ENCODE measurements at places on chromosomes 6 and 20.

DNA sequence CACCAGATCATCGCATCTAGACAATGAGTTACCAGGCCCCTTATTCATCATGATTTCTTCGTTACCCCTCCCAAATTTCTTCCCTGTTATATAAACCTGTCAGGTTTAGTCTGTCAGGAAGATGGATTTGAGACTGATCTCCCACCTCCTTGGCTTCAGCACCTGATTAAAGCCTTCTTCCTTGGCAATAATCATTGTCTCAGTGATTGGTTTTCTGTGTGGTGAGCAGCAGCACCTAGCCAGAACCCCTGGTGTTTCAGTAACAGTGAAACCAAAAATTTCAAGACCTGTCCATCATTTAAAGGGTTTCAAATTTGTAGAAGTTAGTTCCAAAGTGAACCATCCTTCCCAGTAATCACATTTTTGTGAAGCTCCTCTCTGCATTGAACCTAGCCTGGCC lies 209.8 kb upstream of the GJE1 start:
- DNase-seq, result no peak

DNA sequence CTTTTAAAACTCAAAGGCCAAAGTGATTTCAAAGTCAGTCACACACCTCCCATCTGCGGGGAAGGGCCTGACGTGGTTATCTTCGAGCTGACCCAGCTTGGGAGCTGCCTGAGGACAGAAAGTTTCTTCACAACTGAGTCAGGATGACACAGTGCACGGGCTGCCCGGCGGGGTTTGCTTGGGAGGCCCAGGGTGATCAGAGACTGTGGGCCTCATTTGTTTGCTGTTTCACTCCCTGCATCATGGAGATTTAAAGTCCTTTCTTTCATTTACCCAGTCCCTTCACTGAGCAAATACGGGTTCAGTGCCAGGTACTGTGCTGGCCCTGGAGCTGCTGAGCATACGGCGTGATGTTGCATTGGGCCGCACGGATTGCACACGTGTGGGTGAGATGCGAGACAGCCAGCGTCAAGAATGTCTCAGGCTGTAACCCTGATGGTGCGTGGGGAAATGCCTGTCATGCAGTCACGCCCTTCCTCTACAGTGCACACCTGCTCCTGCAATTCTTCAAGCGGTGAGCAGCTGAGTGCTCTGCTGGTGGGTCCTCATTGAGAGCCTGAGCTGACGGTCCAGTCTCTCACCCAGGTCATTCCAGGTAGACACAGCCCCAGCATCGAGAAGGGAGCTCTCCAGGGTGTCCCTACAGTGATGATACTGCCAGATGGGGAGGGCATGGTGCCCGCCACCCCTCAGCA lies 82.7 kb upstream of the PMEPA1 start:
- DNase-seq, result no peak

GRCh38 chr6:110548110-110548847 lies 71.9 kb upstream of the SLC22A16 start:
- no peak for DNase-seq

DNA sequence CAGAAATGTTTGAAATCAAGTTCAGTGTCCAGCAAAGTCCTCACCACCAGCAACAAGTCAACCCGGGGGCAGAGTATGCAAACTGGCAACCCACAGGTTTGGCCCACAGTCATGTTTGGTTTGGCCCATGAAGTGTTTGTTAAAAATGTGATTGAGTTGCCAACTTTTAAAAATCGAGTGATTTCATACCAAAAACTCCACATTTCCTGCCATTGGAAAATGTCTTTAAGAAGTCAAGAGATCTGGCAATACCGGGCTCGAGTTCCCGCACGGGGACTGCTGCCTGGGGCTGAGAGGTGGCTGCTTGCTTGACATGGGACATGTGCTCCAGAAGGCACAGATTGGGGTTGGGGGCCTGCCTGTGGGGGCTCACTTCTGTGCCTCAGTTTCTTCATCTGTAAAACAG lies 36.1 kb downstream of the PREX1 start:
- no peak for DNase-seq

- no peak for DNase-seq
Measured at GRCh38 chr6:83270971-83271719, 78.0 kb downstream of the RWDD2A start.

GRCh38 chr6:168319279-168320111 lies at the start of gene DACT2:
Gene DACT2 (minus strand): TSS chr6:168319777. CDS start chr6:168319633, 144 bp downstream.
- DNase-seq, result no peak
